ENCODE measurements at places on chromosomes 5 and 9.

- DNase-seq = no peak
These were observed 49.4 kb upstream of the LRRC19 start for GRCh38 chr9:27054841-27055240.

GRCh38 chr5:82234885-82235284, 43.3 kb downstream of the RPS23 start:
- no peak for DNase-seq

DNA sequence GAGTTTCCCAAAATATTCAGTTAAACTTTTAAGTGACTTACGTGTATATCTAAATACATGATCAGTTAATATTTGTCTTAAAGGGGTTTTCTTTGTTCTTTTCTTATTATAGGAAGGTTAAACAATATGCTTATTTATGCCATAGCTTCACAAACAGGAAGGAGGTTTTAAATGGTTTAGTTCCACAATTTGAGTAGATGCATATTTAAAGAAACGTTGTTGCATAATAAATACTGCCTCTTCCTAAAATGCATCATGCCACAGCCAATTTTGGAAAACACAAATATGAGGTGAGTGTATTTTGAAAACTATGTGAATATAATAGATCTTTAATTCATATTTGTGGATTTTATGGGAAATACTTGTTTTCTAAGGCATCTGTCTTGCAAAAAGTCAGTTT, 2.5 kb upstream of the ADRB2 start:
- no peak for DNase-seq

GRCh38 chr9:113988385-113989016, 89.6 kb downstream of the AMBP start:
- DNase-seq = no peak

DNA sequence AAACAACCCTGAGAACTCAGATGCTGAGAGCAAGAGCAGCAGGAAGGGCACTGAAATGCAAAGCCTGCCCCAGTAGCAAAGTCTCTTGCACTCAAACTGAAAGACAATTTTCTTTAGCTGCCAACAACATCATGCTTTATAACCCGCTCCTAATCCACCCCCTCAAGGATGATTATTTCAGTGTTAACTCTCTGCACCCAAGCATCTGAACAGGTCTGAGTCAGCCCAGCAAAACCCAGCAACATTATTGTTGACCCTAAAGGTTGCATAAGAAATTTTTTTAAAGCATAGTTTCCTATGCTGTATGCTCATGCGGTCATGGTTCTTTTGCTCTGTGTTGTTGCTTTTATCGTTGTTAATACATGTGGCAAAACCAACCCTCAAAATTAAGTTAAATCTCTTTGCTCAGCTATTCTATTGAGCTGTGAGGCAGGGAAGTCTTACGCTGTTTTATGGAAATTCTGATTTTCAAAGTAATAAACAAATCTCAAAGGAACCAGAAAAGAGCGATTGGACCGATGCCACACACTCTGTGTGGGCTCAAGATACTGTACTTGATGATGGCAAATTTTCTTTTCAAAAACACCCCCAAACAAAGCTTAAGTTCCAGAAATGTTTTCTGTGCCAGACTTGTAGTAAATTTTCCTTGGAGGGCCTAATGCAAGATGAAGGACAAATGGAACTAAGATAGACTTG, 440.6 kb upstream of the MPDZ start:
- no peak for DNase-seq

GRCh38 chr5:77971776-77972468, 195.8 kb upstream of the TBCA start:
- DNase-seq = no peak

- DNase-seq = no peak
These were observed 106.8 kb downstream of the IZUMO3 start for GRCh38 chr9:24438876-24439275.

- no peak for DNase-seq
These were observed 1.2 kb upstream of the CCDC69 start for GRCh38 chr5:151225071-151225470.

GRCh38 chr5:97986069-97986468, 787.4 kb upstream of the RGMB start:
- no peak for DNase-seq

GRCh38 chr9:110815361-110815760, 146.8 kb downstream of the MUSK start:
- DNase-seq = no peak

- no peak for DNase-seq
These were observed 93.4 kb upstream of the CLINT1 start for GRCh38 chr5:157952374-157952685.

- DNase-seq = no peak
These were observed 1850.0 kb upstream of the ACO1 start for GRCh38 chr9:30534455-30534854.

All from NB4 (cell line).